Stimulated activated CD8-positive, alpha-beta memory T cell treated with anti-CD3 and anti-CD28 coated beads, Interleukin-12 subunit alpha, Interleukin-12 subunit beta, amount 100 ng/mL, for 4 hours (primary cell): ENCODE measurements at places on chromosomes 3 and 15.
A peak's percentile ranks its signal among the peaks of the same experiment; 100 is the strongest.

- no peak for DNase-seq
These were observed 292.6 kb downstream of the LRRC3B start for GRCh38 chr3:26915208-26915607.

DNA sequence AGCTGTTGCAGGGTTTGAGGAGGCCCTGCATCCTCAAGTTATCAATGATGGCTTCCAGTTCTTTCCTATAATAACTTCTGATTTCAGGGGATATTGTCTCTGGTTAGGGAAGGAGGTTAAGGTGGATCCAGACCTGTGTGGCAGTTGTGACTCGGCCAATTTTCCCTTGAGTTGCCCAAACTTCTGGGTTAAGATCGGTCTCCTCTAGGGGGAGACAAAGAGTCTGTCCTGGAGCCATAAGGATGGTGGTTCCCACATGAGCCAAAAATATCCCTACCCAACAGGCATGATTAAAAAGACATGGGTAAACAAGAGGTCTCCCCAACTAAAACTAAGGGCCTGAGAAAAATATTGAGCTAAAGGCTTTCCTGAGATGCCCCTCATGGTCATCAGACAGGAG is 227.5 kb upstream of the MDFIC2 start:
- no peak for DNase-seq

DNA sequence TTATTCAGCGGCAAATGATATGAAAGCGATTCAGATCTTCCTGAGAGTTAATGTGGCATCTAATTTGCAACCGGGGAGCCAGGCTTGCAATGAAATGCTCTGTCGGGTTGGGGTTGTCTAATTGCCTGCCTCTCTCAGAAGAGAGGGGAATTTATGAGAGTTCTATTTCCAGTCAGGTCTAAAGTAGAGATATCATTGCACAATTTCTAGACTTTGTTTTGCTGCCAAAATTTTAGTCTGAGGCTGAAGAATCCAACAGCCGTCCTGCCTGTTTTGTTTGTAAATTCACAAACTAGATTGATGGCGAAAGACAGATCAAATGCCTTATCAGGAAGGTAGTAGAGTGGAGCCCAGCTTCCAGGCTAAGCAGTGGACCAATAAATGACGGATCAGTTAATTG is 610 bp downstream of the LIPC start:
- DNase-seq, result no peak

DNA sequence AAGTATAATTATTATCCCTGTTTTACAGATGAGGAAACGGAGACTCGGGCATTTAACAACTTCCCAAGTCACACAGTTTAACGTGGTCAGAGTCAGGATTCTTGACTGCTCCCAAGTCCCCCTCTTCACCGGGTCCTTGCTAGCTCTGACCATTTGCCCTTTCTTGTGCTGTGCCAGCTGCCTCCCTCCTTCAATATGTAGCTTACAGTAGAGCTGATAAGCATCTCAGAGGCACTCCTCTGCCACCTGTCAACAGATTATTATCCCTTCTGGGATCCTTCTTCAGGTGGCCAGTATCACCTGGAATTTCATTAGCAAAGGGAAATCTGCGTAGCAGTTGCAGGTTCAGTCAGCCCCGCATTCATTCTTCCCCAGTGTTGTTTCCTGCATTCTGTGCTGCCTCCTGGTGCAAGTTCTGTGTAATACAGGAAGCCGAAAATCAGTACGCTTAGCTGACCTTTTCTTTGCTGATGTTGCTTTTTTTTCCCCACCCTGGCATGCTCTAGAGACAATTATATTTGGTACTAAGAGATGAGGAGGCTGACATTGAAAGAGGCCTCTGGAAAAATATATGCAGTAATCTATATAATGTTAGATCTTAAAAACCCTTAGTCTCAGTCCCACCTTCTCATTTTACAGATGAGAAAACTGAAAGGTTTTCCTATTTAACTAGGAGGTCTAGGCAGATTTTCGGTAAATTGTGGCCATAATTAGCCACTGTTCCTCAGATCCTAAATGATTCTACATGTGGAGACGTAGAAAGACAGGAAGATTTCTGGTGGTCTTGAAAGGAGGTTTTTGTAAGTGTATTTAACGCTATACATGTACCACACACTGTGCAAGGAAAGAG is 24.8 kb downstream of the TMOD2 start:
- DNase-seq, result peak; percentile 13

- no peak for DNase-seq
These were observed 262.6 kb upstream of the ZNF385D start for GRCh38 chr3:22013641-22014040.
